ENCODE measurements at places on chromosomes 11 and 22.

GRCh38 chr22:32729412-32729811 lies 72.1 kb upstream of the TIMP3 start:
- DNase-seq, result no peak

DNA sequence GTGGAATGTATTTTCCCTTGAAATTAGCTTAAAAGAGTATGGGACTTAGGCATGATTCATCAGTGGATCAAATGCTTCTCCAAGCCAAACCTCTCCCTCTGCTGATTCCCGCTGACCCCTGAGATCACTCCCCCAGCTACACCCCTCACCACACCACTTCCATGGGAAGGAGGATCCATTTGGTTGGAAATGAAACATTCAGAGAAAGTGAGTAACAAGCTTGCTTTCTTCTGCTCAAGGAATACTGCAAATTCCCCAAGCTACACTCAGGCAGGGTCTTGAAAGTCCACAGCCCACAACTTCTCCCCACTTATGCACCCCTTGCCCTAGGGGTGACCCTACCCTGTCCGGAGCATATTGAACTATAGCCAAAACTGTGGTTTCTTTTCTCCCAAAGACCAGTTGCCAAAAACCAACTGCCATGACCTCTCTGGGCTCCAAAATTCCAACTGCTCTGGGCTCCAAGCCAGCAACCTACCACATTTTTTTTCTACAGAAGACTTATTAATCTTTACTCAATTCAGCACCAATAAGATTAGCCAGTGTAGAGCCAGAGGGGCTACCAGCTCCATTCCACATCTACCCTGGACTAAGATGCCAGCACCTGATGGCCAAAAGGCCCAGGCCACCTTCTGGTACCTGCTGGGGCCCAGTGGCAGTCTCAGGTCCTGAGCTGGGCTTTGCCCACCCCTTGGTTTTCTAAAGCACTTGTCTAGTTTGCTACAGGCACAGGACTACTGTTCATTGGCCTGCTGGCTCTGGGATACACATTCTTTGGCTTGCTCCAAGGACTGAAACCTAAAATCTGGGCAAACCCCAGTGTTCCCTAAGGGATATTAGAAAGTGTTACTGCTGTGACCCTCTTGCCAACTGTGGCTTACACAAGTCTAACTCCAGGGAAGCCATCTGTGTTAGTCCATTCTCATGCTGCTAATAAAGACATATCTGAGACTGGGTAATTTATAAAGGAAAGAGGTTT lies 101.1 kb downstream of the MICAL3 start:
- no peak for DNase-seq

GRCh38 chr11:86675017-86675416 lies 2.6 kb upstream of the ME3 start:
- no peak for DNase-seq

- DNase-seq, result no peak
Observed at GRCh38 chr11:8908099-8908498, 2.9 kb upstream of the AKIP1 start.

DNA sequence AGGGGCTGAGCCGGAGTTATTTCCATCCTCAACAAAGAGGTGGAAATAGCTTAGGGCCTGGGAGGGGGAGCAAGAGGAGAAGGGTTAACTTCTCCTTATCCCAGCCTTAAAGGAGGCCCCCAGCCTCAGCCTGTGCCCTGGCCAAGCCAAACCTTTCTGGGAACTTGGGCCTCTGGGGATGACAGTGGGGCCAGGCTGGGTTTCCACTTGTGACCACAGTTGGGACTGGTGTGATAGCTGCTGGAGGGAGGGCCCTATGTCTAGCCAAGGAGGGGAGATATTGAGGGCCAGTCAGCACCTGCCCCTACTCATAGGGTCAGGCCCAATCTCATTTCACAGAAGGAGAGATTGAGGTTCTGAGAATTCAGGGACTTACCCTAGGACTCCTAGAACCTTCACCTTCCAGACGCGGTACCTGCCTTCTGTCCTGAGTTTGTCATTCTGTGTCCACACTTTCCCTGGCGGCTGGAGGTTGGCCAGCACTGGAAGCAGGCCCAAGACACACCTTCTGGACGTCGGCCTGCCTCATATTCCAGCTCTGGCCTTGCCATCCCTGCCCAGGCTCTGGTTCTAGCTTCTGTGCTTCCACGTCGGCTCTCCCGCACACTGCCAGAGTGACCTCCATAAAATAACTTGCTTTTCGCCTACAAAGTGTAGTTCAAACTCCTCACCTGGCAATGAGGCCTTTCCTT lies 3.1 kb downstream of the RELT start:
- no peak for DNase-seq
